RKO (cell line): ENCODE measurements at places on chromosomes 1 and 21.

GRCh38 chr1:94309216-94309615 is 71.8 kb upstream of the ARHGAP29 start:
- no peak for DNase-seq

DNA sequence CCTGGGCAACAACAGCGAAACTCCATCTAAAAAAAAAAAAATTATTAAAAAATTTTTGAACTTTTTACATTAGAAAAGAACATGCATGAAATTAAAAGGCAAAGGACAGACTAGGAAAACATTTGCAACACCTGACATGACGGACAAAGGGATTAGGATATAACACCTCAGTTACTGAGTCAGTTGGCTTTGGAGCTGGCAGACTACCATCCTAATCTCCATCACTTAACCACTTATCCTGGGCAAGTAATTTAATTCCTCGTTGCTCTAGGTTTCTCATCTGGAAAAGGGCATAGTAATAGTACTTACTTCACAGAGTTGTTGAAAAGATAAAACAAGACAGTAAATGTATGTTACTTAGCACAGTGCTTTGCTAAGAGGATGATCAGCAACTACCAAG is 11.9 kb downstream of the HECTD3 start:
- no peak for DNase-seq

DNA sequence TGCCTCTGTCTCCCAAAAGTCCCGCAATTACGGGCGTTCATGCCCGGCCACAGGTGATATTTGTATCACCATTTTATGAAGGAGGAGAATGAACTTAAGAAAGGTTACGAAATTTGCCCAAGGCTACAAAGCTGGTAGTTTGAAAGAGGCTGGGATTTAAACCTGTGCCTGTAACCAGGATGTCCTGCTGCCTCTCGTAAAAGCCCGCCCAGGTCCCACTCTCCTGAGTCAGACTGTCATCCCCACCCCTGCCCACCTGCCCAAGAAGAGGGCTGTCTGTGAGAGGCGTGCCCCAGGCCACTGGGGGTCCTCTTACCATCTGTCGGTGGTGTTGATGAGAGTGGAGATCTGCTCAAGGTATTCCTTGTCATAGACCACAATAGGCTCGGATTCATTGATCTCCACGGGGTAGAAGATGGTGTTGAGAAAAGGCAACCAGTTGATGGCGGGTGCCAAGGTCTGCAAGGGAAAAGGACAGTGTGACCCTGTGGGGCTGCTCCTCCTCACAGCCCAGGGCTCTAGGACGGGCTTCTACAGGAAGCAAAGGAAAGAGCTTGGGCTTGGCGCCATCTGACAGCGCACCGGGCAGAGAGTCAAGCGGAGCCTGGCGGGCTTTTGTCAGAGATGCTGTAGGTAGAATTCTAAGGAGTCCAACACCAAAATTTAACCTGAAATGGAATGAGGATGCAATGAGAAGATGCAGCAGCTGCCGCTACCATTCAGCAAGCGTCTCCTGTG is 43.2 kb downstream of the ECE1 start:
- no peak for DNase-seq

- DNase-seq: no peak
These were observed 17.3 kb upstream of the IRF2BP2 start for GRCh38 chr1:234627009-234627950.

GRCh38 chr1:118254491-118255425 is 69.7 kb upstream of the SPAG17 start:
- DNase-seq: no peak

DNA sequence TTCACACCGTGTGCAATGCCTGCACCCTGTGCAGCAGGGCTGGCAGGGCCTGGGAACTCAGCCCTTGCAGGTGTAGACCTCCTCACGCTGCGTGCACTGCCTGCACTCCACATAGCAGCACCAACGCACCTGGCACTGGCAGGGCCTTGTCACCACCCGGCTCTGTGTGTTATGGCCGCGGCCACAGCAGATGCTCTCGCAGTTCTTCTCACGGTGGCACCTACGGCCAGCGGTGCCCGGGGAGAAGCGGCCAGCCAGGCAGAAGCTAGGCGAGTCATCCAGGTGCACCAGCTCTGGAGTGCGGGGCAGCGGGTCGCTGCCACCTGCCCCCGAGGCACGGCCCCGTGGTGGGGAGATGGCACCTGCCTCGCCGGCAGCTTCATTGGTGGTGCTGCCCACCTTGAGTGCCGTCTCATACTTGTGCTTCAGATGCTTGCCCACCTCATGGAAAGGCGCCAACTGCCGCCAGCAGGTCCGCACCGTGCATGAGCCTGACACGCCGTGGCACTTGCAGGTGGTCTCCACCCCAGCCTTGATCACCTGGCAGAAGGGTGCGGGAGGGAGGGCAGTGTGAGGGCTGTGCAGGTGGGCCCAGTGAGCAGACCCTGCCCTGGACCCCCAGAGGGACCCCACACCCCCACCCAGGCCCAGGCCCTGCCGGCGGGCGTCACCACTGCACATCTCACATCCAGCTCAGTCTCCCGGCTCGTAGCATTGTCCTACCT is 26.1 kb downstream of the WNT9A start:
- no peak for DNase-seq

DNA sequence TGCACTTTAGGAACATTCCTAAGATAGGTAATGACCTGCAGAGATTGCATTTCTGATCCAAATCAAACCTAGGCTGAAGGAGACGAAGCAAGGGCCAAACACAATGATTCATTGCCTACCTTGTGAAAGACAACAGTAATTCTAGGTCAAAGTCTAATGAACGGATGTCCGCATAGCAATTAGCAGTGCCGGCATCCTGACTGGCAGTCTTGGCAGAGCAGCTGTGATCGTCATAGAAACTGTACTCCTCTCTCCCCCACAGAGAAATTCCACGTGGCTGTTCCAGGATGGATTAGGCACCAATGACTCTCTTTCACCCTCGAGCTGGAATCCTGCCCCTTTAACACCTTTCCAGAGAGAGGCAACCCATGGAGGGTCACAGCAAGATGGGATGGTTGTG is 28.9 kb upstream of the VAV3 start:
- DNase-seq: no peak
